DMS 273 treated with DMSO at 0.1 percent for 48 hours (cell line): ENCODE measurements at places on chromosomes 12 and 14.

DNA sequence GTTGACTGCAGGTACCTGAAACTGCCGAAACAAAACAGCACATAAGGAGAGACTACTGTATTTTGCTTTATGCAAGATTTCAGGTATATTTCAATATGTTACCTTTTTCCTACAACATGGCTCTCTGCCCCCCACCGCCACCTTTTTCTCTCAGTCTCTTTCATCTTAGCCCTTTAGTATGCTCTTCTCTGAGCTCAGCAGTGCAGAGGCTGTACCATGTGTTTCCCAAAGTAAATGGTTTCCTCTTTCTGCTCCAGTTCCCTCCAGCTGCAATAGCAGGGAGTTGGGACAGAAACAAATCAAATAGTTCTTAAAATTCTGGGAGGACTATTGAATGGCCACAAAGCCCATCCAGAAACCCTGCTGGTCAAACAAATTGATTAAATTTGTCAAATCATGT is 4.3 kb downstream of the AMN1 start:
- no peak for DNase-seq

DNA sequence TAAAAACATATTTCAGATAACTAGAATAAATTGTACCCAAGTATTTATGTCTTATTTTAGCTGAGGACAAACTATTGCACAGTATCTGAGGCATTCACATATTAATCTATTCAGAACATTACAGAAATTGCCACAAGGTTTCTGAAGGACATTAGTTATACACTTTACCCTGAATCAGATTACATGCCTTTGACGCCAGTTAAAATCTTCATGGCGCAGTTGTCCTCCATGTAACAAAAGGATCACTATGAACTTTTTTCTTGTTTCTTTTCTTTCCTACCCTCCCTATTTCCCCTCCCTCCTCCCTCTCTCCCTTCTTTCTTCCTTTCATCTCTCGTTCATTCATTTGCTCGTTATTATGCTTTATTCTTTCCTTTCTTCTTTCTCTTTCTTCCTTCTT is 176.6 kb upstream of the KITLG start:
- no peak for DNase-seq

- DNase-seq: no peak
Observed at GRCh38 chr14:81095539-81095938, 125.2 kb downstream of the GTF2A1 start.

DNA sequence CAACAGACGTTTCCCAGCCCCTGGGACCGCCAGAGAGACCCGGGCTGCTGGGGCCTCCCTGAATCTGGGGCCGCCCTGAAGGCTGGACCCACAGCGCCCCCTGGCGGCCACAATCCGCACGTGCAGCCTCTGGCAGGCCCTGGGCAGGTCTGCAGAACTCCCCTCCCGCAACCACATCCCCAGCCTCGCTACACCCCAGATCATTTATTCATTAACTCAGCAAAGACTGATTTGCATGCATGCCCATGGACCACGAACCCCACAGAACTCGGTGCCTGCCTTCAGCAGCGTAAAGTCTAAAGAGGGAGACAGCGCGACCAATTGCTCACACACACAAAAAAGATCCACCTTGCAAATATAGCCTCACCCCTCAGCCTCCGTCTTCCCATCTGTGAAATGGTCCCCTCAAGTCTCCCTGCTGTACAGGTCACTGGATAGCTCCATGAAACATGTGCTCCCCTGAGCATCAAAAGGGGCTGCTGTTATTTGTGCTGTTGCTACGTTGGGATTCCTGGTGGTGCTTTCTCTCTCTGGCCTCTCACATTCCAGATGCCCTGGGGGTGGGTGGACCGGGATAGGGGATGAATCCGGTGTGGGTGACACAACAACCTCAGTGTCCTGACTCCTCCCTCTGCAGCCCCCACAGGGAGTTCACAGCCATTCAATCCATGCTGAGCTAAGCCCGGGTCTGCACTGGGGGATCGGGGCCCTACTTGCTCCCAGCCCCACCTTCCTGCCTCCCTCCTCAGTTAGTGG is 96.4 kb downstream of the SCARB1 start:
- DNase-seq: no peak

DNA sequence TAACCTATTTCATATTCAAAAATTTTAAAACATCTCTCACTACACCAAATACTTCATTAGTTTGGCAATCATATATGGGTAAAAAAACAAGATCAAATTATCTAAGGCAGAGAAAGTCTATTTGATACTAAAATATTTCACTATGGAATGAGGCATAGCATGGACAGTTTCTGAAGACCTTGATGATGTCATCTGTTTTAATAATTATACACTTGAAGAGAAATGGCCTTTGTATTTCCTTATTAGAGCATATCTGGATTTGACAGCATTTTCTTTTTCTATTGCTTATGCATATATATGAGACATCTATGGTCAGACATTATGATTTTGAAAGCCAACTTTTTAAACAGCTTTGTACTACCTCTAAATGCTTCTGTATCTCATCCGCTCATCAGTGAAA is 88.6 kb downstream of the DDHD1 start:
- no peak for DNase-seq

GRCh38 chr14:32011225-32011624 is 65.9 kb upstream of the ARHGAP5 start:
- DNase-seq: no peak
